ENCODE measurements at places on chromosomes 16 and 17.

GRCh38 chr17:44541884-44542581, 15.3 kb upstream of the FZD2 start:
- DNase-seq = peak; percentile 70

DNA sequence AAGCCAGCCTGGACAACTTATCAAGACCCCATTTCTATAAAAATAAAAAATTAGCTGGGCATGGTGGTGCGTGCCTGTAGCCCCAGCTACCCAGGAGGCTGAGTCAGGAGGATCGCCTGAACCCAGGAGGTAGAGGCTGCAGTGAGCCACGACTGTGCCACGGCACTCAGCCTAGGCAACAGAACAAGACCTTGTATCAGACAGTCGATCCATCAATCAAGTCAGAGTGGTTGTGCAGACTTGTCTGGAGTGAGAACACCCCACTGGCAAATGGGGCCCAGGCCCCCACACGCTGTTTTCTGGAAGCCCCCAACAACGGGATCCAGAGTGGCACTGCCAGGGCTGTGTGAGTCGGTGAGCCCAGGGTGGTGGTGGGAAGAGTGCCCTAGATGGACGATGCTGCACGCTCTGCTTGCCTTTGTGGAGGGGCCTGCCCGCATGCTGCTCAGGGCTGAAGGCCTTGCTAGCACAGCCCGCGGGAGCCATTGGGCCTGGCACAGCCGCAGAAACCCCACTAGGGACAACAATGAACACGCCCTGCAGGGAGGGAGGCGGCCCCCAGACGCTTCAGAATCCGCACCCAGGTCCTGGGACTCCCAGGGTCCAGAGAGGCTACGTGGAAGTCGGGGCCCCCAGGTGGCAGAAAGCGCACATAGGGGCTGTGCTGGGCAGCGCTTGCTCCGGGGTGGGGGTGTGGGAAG, 80.1 kb upstream of the GNG13 start:
- DNase-seq = no peak

DNA sequence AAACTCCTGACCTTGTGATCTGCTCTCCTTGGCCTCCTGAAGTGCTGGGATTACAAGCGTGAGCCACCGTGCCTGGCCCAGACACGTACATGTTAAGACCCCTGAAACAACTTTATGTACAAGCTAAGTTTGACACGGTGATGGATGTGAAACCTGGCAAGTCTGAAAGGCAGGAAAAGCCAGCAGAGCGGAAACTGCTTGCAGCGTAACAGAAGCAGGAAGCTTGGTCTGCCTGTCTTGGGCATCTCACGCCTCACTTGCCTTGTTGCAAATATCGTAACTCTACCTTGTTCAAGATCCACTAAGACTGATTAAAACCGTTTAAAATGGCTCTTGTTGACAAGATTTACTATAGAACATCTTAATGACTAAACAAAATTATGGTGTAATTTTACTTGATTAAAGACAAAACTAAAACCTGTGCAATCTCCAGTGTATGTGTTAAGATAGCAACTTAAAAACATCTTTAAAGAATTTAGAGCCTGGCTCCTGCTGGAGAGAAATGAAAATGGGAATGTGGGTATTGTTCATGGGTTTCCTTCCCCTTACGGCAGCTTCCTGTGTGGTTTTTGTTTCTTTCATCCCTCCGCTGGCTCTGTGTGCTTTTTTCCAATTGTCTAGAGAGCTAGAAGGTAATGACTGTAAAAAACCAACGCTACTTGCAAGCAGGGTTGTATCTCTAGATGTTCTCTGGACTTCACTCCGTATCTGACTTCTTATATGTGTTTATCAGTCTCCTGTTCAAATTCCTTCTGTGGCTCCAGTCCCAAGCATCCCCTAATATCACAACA, 477.6 kb downstream of the XYLT1 start:
- no peak for DNase-seq

GRCh38 chr17:76271669-76272540, 6.8 kb downstream of the UBALD2 start:
- DNase-seq = peak; percentile 40

DNA sequence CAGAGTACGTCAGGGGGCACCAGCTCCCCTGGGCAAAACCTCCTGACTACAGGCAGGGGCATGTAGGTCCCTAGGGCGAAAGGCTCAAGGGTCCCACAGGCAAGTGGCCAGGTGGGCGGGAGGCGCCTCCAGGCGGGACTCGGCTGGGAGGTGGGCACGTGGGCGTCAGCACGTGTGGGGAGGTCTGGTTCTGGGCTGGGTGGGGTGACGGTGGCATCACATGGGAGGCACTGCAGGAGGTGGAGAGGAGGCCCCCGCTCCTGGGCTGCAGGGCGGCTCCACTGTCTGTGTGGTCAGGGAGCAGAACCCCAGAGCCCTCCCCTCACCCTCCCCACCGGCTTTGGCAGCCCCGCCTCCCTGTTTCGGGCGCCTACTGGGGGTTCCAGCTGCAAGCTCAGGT, 52.7 kb downstream of the ACTG1 start:
- no peak for DNase-seq

GRCh38 chr16:57102888-57103851, 10.8 kb downstream of the CPNE2 start:
- DNase-seq = no peak

DNA sequence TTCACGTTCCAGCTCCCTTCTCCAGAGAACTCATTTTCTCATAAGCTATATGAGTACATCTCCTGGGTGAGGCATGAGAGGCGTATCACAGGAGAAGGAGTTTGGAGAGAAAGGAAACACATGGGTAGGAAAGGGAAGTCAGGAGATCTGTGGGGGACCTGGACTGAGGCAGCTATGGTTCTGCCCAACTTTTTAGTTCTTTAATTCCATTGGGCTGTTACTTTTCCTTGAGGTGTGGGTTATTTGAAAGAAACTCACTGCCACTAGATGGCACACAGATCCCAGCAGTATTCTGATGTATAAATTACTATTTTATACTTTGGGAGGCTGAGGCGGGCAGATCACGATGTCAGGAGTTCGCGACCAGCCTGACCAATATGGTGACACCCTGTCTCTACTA, 63.6 kb downstream of the NUP93 start:
- DNase-seq = no peak

DNA sequence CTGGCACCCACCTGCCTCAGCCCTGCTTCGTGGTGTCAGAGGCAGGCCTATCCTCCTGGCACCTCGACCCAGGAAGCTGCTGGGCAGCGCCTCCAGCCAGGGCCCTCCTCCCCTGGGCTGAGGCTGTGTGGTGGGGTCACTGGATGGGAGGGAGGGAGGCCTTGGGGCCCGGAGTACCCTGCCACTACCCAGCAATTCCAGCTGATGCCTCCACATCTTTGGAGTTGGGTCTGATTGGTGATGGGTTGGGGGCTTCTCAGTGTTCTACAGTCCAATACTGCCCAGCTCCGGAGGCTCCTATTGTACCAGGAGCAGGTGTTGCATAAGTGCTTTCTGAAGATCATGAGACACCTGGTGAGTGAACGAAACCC, 48.0 kb downstream of the USP22 start:
- DNase-seq = no peak

DNA sequence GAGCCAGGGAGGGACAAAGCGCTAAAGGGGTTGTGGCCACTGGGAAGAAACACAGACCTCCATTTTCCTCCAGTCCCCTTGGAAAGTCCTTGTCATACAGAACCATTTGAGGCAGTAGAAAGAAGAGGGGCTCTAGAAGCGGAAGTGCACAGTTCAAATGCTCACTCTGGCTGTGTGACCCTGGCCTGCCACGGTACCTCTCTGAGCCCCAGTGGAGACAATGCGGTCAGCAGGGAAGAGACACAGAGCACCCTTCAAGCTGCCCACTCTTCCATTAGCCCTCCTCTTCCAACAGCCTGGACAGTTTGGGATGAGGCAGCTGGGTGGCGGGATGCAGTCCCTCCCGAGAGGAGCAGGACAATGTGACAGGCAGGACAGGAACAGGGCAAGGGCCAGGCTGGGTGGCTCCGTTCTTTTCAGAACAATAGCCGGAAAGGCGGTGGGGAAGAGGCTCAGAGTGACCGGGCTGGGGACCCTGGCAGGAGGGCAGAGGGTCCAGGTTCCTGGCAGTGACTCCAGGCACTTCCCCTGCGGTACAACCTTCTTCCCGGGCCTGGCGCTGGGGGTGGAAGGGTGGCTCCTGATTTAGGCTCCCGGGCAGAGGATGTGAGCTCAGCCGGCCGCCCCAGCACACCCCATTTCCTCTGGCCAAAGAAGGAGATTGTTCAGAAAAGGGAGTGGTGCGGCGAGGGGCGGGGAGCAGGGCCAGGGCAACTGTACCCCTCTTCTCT, 5.6 kb downstream of the CASKIN2 start:
- no peak for DNase-seq

GRCh38 chr17:38617074-38617860, 11.5 kb upstream of the SRCIN1 start:
- DNase-seq = peak; percentile 34

DNA sequence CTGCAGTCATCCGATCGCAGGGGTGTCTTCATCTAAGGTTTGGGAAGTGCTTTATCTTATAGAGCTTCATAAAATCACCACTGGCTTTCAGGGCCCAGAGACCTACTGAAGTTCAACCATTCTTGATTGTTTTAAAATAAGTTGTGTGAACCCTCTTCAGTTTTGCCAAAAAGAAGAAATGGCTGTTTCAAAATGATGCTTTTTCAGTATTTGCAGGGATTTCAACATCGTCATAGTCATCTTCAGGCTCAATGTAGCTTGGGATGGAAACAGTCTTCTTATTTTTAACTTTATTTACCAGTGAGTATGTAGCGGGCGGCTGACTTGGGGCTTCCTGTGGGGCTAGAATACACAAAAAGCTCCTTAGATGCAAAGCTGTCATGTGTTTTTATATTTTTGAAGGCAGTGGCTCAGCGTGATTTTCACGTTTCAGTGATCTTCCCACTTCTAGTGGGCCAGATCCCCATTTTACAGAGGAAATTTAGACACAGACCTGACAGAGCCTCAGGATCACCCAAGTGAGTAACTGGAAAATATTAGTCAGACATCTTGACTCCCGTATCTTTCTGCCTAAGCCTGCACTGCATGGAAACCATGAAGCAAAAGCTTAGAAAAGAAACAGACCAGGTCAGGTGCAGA, 19.1 kb upstream of the ZNF594 start:
- no peak for DNase-seq

DNA sequence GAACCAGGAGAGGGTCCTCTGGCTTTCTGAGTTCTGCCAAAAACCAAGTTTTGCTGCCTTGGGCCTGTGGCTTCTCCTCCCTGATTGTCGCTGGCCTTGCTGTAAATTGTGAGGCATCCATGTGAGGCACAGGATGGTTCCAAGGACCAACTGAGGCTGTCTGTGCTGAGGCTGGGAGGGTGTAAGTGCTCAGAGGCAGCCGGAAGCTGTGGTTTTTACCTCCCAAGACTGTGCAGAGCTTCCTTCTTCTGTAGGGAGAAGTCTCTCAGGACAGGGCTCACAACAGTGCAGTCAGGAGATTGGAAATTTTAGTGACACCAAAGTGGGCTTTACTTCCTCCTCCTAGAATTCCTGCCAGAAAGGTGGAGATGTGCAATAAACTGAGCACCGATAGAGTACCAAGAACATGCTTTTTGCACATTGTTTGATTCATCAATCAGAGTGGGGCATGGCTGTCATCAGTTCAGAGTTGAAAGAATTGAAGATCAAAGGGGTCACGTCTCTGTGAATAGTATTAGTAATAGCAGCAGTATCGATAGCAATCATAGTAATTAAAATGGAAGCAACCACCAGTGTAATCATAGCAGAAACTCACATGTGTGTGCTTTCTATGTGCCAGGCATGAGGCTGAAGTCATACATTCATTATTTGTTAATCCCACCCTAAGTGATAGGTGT, 467.1 kb downstream of the WWOX start:
- no peak for DNase-seq

DNA sequence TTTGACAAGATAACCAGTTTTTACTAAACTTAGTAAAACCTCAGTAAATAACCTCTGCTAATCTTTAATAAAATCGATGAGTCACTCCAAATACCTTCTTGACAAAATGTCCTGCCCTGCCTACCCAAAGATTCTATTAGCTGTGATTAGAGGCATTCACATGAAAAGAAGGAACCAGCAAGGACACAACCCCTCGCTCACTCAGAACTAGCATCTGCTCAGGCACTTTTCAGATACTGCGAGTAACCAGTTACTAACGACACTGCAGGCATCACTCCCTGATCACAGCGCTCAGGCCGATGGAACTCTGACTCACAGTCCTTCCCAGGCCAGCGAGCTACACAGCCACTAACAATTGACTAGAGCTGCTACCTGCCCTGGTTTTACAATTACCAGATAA, 24.3 kb downstream of the PELP1 start:
- DNase-seq = peak; percentile 40

GRCh38 chr17:32111141-32111771, 31.0 kb upstream of the RHOT1 start:
- DNase-seq = peak; percentile 72

- peak; percentile 33 for DNase-seq
Observed at GRCh38 chr16:57647136-57647875, 18.9 kb downstream of the ADGRG1 start.

DNA sequence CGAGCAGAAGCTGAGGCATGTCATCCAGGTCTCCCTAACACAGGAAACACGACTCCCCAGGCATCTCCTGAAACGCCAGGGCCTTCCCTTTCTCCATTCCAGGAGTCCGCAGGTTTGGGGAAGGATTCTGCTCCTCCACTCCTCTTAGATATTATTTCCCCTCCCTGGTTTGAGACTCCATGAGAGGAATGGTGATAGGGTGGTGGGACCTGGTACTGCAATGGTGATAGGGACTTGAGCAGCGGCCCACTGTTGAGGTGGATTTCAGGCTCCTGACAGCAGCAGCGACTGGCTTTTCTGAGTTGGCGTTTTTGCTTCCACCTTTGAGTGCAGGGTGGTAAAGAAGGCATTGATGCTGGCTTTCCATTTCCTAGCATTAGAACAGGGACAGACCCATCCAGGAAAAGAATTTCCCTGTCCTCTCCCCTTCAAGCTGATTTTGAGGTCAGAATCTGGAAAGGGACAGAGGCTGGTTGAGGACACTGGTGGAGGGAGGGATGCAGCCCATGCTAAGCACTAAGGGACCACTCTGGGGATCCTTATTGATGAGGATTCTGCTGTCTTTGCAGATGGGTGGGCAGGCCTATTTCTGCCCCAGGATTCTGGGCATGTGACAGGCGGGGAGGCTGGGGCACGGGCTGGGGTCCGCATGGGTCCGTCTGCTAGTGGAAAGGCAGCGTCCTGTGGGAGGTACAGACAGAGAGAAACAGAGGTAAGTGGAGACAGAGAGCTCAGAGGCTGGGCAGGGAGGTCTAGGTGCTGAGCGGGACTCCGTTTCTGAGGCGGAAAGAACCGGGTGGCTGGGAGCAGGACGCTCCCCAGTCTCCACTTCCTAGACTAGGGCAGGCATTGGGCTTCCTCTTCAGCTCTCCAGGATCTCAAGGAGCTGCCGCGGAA, 1.3 kb upstream of the TBX4 start:
- DNase-seq = no peak

- no peak for DNase-seq
Observed at GRCh38 chr17:77174928-77175661, 34.3 kb downstream of the SEC14L1 start.

DNA sequence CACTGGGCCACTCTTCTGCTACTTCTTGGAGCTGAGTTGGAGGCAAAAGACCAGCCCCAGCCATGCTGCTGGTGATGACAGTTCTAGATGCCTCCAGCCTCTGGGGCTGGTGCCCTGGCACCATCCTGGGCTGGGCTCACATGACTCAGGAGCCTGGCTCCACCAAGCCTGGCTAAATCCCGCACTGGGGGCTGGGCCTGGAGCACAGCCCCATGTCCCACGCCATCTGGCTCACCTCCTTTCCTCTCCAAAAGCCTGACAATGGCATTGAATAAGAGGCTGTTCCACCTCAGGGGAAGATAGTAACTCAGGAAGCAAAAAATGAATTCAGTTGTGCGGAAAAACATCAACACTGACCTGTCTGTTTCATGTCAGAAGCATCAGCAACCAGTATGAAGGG, 45.1 kb upstream of the MTSS2 start:
- no peak for DNase-seq

GRCh38 chr16:325375-326145, 27.0 kb downstream of the AXIN1 start:
- no peak for DNase-seq

Data from ELF-1 (cell line).